ENCODE measurements at places on chromosomes 5 and 9.

GRCh38 chr5:119313197-119313596, 42.6 kb upstream of the TNFAIP8 start:
- DNase-seq = no peak

DNA sequence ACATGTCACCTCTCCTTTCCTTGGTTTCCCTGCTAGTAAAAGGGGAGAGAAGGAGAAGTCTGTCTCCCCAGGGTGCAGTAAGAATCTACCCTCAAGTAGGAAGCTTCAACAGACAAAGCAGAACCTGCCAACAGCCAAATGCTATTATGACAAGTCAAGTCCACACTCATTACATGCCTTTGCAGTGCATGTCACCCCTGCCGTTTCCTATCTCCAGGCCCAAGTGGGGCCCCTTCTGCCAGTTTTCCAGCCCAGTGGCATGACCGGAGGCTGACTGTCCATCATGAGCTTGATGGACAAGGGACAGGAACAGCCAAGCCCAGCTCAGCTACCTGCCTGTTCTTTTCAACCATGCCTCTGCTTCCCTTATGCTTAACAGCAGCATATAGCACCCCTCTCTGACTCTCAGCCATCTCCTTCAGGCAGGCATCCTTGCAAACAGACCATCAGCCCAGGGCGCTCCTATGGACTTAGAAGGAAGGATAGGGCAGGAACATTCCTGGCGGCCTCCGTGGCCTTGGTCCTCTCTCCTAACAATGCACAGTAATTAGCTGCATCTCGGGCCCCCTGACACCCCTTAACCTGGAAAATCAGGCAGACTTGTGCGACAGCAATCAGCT, 107.2 kb upstream of the RAD23B start:
- DNase-seq = no peak

- no peak for DNase-seq
Observed at GRCh38 chr9:8244505-8245092, 445.0 kb upstream of the DMAC1 start.

DNA sequence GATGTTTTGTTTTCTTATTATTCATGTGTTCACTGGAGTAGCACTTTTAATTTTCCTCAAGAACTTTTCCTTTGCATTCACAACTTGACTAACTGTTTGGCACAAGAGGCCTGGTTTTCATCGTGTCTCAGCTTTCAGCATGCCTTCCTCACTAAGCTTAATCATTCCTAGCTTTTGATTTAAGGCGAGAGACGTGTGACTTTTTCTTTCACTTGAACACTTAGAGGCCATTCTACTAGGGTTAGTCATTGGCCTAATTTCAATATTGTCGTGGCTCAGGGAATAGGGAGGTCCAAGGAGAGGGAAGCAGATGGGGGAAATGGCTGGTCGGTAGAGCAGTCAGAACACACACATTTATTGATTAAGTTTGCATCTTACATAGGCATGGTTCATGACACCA, 94.0 kb downstream of the ZNF462 start:
- DNase-seq = no peak

- no peak for DNase-seq
Observed at GRCh38 chr9:35792024-35792813, 828 bp downstream of the NPR2 start.

- DNase-seq = no peak
Observed at GRCh38 chr9:115240676-115241075, 122.7 kb upstream of the TNC start.

GRCh38 chr9:84953252-84953773, 283.8 kb downstream of the NTRK2 start:
- no peak for DNase-seq

GRCh38 chr5:174626369-174626920, 97.9 kb upstream of the MSX2 start:
- no peak for DNase-seq

DNA sequence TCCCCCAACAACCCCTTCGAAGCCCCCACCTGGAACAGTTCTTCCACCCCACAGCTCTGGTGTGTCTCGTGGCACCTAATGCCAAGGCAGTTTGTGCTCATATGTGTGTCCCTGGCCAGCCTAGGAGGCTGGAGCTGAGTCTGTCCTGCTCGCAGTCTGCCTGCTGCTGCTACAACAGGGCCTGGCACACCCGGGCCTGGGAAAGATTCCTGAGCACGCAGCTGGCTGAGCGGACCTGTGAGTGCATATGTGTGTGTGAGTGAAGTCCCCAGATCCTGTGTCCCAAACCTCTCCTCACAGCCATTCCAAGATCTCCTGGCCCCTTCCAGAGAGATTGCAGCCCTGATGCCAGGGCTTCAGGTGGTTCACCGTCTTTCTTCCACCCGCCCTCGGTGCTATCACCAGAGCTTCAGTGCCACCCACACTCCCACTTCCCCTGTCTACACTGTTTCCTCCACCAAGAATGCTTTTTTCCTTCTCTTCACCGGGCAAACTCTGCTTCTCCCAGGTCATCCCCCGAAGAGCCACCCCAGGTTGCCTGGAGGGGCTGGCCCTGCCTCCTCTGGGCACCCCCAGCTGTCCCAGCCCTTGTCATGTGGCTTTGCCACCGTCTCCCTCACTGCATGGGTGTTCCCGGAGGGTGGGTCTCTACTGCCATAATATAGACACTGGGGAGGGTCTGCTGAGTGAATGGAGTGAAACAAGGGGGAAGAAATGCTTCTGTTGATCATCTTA, 28.4 kb downstream of the LMX1B start:
- DNase-seq = no peak

DNA sequence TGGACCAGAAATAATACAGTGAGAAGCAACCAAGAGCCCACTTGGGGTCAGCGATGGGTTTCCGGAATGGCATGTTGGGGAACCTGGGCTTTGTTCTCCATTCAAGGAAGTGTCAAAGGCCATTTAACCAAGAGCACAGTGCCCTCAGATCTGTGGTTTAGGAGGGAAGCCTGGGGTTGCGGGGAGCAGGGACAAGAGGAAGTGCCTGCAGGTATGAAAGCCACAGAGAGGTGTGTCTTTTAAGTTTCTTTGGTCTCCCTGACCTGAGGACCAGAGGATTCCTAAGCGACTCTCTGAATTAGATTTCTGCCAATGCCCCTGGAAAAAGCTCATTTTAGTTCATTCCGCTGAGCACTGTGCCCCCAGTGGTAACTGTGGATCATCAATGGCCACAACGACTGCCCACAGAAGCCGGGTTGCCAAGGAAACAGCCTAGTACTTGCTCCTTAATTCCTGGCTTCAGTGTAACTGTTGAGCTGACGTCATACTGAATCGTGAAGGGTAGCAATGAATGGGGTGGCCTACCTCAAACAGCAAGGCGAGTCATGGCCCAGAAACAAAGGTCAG, 107.3 kb upstream of the SPIN1 start:
- no peak for DNase-seq

DNA sequence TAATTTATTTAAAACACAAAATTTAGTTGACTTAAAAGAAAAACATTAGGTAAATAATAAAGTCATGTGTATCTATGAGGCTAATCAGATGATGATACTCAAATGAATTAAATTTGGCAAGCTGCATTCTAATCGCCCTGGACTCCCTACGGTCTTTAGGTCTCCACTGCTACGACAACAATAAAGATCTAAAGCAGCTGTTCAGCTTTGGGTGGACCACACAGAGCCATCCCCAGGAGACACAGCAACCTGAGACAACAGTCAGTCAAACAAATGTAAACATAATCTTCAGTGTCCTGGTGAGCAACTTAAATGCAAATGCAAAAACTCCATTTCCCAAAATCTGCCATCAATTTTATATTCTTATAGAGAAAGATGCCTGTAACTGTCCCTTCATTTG, 65.5 kb downstream of the MCTP1 start:
- no peak for DNase-seq

- peak; percentile 73 for DNase-seq
Observed at GRCh38 chr9:94084314-94084713, at the start of gene PTPDC1. PTPDC1 (plus strand) TSS chr9:94084464; CDS start chr9:94084531, 67 bp downstream.

- DNase-seq = no peak
Observed at GRCh38 chr5:52692039-52692438, 95.7 kb upstream of the ITGA1 start.

GRCh38 chr5:98570661-98571191, 202.7 kb upstream of the RGMB start:
- DNase-seq = no peak

DNA sequence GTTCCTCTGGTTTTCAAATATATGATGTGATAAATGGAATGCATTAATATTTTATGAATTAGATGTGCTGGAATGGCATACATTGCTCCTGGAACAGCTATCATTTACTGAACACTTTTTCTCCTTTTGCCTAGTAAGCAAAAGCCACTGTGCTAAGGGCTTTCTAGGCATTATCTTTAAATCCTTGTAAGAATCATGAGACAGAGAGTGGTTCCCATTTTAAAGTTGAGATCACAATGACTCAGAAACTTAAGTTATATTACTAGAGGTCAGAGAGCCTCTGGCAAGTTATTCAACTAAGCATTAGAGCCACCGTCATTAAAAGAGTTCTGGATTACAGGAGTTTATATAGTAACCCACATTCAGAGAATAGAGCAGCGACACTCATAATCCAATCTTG, 26.7 kb upstream of the FSD1L start:
- DNase-seq = no peak

GRCh38 chr5:36300191-36300926, 1.3 kb downstream of the RANBP3L start:
- peak; percentile 16 for DNase-seq

GRCh38 chr5:68476854-68477253, 261.3 kb downstream of the PIK3R1 start:
- no peak for DNase-seq

DNA sequence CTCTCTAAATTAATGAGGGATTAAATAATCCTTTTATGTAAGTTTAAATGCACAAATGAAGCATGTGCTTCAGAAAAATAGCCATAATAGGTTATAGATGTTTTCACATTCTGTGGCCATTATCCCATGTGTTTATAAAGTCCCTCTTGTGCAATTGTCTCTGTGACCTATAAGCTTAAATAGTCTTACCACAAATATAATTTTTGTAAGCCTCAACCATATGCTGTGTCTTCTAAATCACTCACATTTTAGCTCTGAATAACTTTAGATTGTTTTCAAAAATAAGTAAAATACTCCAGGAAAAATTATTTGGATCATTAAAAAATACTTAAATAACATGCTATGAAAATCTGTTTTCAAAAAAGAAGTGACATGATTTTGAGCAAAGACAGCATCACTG, 1894.7 kb downstream of the MAT2B start:
- no peak for DNase-seq

GRCh38 chr5:2432076-2432920, 319.2 kb downstream of the IRX2 start:
- no peak for DNase-seq

DNA sequence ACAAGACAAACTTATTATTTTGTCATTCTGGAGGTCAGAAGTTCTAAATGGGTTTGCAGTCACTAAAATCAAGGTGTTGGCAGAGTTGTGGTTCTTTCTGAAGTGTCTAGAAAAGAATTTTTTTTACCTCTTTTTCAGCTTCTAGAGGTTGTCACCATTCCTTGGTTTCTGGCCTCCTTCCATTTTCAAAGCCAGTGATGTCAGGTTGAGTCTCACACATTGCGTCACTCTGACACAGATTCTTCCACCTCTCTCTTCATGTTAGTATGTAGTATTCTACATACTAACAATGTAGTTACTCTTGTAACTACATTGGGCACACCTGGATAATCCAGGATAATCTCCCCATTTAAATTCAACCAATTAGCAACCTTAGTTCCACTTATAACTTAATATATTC, 290.3 kb downstream of the RFX3 start:
- no peak for DNase-seq

GRCh38 chr5:174110310-174110709, 64.8 kb downstream of the NSG2 start:
- no peak for DNase-seq

DNA sequence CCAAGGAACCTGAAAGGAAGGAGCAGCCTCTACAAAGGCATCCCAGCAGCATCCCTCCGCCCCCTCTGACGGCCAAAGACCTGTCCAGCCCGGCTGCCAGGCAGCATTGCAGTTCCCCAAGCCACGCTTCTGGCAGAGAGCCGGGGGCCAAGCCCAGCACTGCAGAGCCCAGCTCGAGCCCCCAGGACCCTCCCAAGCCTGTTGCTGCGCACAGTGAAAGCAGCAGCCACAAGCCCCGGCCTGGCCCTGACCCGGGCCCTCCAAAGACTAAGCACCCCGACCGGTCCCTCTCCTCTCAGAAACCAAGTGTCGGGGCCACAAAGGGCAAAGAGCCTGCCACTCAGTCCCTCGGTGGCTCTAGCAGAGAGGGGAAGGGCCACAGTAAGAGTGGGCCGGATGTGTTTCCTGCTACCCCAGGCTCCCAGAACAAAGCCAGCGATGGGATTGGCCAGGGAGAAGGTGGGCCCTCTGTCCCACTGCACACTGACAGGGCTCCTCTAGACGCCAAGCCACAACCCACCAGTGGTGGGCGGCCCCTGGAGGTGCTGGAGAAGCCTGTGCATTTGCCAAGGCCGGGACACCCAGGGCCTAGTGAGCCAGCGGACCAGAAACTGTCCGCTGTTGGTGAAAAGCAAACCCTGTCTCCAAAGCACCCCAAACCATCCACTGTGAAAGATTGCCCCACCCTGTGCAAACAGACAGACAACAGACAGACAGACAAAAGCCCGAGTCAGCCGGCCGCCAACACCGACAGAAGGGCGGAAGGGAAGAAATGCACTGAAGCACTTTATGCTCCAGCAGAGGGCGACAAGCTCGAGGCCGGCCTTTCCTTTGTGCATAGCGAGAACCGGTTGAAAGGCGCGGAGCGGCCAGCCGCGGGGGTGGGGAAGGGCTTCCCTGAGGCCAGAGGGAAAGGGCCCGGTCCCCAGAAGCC, 30.8 kb downstream of the CD180 start:
- peak; percentile 42 for DNase-seq

DNA sequence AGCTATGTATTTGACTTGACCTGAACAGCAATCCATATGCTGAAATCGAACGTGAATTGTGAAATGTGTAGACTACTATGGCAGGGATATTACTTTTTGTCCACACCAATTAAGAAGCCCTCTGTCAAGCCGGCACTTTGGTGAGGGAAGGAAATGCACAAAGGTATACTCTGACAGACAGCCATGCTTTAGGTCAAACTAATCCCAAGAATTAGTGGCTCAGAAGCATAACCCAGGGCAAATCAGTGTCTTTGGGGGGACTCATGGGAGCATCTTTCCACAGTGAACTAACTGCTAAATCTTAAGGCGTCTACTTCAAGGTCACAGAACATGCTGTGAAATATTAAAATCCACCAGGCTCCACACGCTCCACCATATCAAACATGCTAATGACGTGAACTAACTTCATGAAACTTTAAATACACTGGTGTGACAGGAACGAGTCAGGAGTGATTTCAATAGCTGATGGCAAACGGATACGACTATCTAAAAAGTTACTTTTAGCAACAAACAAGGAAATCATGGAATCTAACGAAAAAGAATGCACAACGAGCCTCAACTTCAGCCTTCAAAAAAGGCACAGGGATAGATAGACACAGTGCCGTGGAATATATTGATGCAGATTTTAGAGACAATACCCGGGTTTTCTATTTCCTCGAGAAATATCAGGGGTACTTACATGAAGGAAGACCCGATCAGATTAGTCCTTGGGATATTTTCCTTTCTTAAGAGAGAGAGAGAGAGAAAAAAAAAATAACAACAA, 527 bp downstream of the MEF2C start:
- no peak for DNase-seq

GRCh38 chr5:96331210-96331609, 101.8 kb downstream of the PCSK1 start:
- no peak for DNase-seq

Measured in AG09319 (cell line).